HS-5 (cell line): ENCODE measurements at places on chromosomes 1 and 21.

DNA sequence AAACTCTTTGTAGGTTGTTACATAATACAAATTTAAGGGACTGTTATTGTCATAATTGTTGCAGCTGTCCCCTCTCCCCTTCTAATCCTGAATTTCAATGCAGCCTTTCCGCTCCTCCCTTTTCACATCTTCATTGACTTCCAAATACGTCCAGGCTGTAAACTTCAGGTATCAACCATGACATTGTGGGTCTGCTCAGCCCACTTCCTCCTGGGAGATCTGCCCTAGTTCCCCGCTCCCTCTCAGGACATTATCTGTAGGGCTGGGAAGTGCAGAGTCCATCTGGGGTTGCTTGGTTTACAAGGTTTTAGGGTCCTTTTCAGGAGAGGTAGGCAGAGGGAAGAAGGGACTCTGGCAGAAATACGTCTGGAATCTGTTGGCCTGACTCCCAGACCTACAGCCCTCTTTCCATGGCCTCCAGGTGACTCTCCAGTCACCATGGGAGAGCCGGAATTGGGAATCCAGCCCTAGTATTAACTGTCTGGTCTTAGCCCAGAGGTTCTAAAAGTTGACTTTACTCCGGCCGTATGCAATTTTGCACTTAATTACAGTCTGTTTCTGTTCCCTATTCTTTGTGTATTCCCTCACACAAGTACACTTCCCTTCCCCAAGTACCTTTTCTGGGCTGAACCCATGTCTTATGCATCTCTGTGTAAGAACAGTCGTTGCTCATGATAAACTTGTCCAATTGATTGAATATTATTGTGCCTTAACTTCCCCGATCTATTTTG is 4.7 kb upstream of the DENND2D start:
- DNase-seq = no peak

GRCh38 chr1:45843474-45843905 is 40.1 kb downstream of the MAST2 start:
- DNase-seq = peak; percentile 10

- no peak for DNase-seq
Measured at GRCh38 chr1:80155371-80155770, 1148.8 kb upstream of the ADGRL4 start.

GRCh38 chr1:8155528-8156186 is 129.5 kb upstream of the ERRFI1 start:
- no peak for DNase-seq

- DNase-seq = no peak
Measured at GRCh38 chr1:48093696-48094528, 96.7 kb upstream of the TRABD2B start.

DNA sequence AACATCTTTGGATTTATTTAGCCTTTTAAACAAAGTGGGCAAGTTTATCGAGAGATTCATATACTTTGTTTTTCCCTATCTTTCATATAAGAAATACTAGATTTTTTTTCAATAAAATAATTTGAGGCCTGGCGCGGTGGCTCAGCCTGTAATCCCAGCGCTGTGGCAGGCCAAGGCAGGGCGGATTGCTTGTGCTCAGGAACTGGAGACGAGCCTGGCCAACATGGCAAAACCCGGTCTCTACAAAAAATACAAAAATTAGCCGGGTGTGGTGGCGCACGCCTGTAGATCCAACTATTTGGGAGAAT is 1.6 kb upstream of the CDC14A start:
- no peak for DNase-seq
